ENCODE measurements at places on chromosomes 4 and X. TPM values are rescaled to one million over a fixed set of nuclear protein-coding genes. Genes with fewer than 3 reads are reported as not detected.

The RASGEF1B gene
- 16.4 TPM for total RNA-seq

The PALLD gene
- 186 TPM for total RNA-seq

The SMIM10L2A gene
- 1.3 TPM for total RNA-seq

The RIBC1 gene
- 2.0 TPM for total RNA-seq

The KCTD8 gene
- 0.33 TPM for total RNA-seq

The PASD1 gene
- not detected for total RNA-seq

The SYTL5 gene
- total RNA-seq: 0.80 TPM

The NXF2 gene
- total RNA-seq: not detected

The NPY2R gene
- 11.4 TPM for total RNA-seq

The SYNPO2 gene
- 30.2 TPM for total RNA-seq

The NOX1 gene
- total RNA-seq: not detected

The GYPE gene
- 2.1 TPM for total RNA-seq

The KANTR gene
- total RNA-seq: 30.7 TPM

The CXCL11 gene
- total RNA-seq: not detected

The OPN1MW2 gene
- not detected for total RNA-seq

The CYSLTR1 gene
- 3.6 TPM for total RNA-seq

The LPAR4 gene
- 0.32 TPM for total RNA-seq

The USO1 gene
- total RNA-seq: 74.1 TPM

All from breast epithelium (tissue), 4 donors.